Renal pelvis (tissue), 12 donors: ENCODE measurements at places on chromosomes 4 and X. TPM values are rescaled to one million over a fixed set of nuclear protein-coding genes. Genes with fewer than 3 reads are reported as not detected.

GRCh38 chr4:105350859-105351490 is 122.9 kb downstream of the PPA2 start:
- no peak for DNase-seq

GRCh38 chr4:159103384-159103990 is 608 bp downstream of the RAPGEF2 start:
- peak; percentile 50 for DNase-seq

- DNase-seq: no peak
These were observed 30.5 kb downstream of the RUFY3 start for GRCh38 chr4:70752236-70752635.

- no peak for DNase-seq
These were observed 425.2 kb upstream of the RASGEF1B start for GRCh38 chr4:81896936-81897335.

GRCh38 chrX:80812176-80812575 is 2.5 kb upstream of the BRWD3 start:
- DNase-seq: no peak

DNA sequence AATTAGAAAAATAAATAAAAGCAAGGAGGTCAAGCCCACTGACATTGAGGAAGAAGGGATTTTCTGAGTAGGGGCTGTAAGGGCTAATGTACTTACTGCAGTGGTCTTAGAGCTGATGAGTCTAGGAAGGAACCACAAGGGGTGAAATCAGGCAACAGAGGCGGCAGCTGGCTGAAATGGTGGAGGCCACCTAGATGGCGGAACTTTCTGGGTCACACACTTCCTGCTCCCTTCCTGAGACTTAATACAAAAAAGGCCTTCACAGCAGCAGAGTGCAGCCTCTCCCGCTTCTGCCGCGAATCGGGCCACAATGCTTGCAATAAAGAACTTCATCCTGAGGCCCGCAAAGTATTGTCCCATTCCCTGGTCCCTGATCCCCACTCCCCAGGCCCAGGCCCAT is 15.4 kb downstream of the SNX12 start:
- no peak for DNase-seq

DNA sequence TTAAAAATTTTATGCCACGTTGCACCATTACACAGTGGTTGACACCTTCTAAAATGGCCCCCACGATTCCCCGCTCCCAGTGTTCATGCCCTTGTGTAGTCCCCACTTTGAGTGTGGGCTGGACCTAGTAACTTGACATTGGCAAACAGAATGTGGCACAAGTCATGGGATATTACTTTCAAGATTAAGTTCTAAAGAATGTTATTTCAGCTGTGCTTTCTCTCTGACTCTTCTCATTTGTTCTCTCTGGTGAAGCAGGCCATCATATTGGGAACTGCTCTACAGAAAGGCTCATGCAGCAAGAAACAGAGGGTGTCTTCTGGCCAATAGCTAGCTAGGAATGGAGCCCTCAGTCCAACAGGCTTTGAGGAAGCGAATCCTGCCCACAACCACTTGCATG is 67.1 kb downstream of the ATXN3L start:
- no peak for DNase-seq

- no peak for DNase-seq
These were observed 1.1 kb downstream of the CXCL1 start for GRCh38 chr4:73870260-73870659.

GRCh38 chr4:139017861-139018260 is 2.3 kb downstream of the NOCT start:
- DNase-seq: no peak

DNA sequence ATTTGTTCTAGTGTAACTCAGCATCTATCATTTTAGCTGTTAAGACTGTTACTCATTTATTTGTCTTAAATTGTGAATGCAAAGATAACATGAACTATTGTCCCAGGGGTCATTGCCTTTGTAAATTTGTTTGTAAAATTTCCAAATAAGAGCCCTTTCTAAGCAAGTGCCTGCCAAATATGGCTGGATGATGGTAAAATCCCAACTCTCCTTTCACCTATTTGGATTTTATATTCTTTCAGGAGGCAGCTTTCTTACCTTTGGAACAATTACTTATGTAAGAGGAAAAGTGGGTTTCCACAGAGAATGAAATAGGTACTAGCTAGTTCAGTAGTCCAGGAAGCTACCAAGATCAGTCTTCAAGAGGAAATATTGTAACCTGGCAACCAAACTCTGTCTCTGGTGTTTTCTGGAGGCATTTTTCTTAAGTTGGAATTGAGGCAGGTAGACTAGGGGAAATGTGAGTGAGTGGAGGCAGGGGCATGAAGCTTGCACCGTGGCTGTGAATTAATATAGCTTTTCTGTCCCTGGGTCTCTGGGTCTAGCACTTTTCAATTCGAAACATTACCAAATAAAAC is 363.0 kb upstream of the ZCCHC13 start:
- DNase-seq: no peak

- no peak for DNase-seq
These were observed 425.8 kb upstream of the PABPC4L start for GRCh38 chr4:134627366-134627765.

The SLC2A9 gene
- 10.3 TPM for polyA plus RNA-seq
